ENCODE measurements at places on chromosomes 11 and 22. TPM values are rescaled to one million over a fixed set of nuclear protein-coding genes. Genes with fewer than 3 reads are reported as not detected.

BARX2 gene
- total RNA-seq: not detected

FGF3 gene
- total RNA-seq: not detected

USP47 gene
- total RNA-seq: 25.0 TPM

PGM2L1 gene
- total RNA-seq: 13.2 TPM
